ENCODE measurements at places on chromosomes 4 and X.
A peak's percentile ranks its signal among the peaks of the same experiment; 100 is the strongest.

- no peak for DNase-seq
Measured at GRCh38 chr4:25076625-25077398, 46.1 kb upstream of the LGI2 start.

GRCh38 chr4:1745165-1745564, 23.8 kb downstream of the TACC3 start:
- no peak for DNase-seq

DNA sequence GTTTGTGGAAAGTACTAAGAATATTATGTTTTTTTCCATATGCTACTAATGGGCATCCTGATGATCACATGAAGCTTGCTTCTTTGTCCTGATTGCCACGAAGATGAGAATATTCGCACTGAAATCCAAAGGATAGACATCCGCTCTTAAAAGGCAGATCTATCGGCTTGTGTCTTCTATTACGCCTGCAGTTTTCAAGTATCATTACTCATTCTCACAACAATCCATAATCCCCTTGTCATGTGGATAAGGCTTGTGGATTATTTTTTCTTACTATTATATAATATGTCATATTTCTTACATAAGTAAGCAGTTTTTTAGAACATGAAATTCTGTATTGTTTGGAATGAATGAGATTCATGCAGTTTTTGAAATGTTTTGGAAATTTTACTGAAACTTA, 62.8 kb downstream of the KCNIP4 start:
- no peak for DNase-seq

GRCh38 chr4:160265014-160265413, 1162.1 kb downstream of the RAPGEF2 start:
- DNase-seq = no peak

GRCh38 chr4:170700064-170700463, 610.3 kb upstream of the AADAT start:
- DNase-seq = no peak

DNA sequence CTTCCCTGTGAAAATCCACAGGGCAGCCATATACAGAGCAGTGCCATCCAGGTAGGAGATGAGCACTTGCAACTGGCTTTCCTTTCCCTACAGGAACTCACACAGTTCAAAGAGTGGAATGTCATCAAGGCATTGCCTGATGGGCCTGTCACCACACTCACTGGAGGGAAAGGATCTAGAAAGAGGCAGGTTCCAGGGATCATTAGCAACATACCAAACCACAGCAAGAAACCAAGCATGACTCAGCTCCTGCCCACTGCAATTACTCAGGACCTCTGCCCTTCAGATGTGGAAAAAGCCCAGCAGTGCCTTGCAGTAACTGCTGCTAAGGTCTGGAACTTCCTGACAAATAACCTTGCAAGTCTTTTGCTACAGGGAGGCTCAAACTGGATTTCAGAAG, 101.2 kb downstream of the ZNF674 start:
- DNase-seq = peak; percentile 50

DNA sequence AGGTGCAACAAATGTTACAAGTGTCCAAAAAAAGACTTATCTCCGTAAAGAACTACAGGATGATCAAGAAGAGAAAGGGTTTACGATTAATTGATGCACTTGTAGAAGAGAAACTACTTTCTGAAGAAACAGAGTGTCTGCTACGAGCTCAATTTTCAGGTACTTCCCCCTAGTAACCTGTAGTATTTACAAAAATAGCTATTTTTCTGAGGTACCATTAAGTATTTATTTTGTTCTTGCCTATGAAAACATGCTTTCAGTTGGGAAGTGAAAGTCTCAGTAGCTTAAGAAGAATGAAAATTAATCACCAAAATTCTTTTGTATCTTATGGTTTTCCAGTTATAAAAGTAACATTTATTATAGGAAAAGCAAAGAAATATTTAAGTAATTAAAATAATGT, 5.9 kb downstream of the THAP9 start:
- no peak for DNase-seq

- DNase-seq = no peak
Measured at GRCh38 chr4:129239088-129239487, 143.1 kb downstream of the C4orf33 start.
